Stimulated activated CD4-positive, alpha-beta T cell treated with anti-CD3 and anti-CD28 coated beads, TNF-alpha, amount 100 ng/mL, for 4 hours (primary cell): ENCODE measurements at places on chromosomes 6 and 20.

DNA sequence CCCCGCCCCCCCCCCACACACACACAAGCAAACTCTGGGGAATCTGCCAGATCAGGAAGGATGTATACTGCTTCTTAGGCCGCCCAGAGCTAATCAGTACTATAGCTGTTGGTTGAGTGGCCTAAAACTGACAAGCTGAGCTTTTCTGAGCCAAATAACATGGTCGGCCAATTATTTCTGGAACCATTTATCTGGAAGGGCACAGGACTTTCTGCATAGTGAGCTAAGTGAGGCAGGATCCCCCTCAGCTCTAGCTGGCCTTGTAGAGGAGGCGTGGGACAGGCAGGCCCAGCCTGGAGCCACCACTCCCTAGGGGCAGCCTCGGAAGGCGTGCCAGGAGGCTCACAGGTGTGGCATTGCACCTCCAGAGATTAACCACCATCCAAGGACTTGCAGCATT, 200.1 kb downstream of the TMEM242 start:
- no peak for DNase-seq

DNA sequence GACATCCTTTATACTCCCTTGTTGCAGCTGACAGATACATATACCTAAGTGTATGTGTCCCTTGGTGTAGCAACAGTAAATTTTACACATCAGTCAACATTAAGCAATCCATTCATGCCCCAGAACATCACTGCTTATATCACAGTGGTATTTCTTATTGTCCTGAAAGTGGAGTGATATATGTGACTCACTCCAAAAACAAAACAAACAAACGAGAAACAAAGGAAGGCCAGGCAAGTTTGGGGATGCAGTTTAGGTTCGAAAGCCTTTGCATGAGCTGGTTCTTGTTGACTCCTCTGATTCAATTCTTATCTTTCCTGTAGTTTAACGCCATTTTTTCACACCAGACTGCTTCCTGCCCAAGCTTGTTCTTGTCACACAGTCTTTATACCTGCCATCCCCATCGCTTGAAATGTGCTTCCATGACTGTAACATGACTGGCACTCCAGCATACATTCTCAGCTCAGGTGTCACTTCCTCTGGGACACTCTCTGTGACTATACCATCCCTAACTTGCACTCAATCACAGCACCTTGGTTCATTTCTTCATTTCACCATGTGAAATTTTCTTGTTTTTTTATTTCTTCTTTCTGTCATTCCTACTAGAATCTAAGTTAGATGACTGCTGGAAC, 125.0 kb upstream of the TSHZ2 start:
- DNase-seq, result no peak

GRCh38 chr6:90179190-90180169, 117.2 kb downstream of the BACH2 start:
- DNase-seq, result no peak

DNA sequence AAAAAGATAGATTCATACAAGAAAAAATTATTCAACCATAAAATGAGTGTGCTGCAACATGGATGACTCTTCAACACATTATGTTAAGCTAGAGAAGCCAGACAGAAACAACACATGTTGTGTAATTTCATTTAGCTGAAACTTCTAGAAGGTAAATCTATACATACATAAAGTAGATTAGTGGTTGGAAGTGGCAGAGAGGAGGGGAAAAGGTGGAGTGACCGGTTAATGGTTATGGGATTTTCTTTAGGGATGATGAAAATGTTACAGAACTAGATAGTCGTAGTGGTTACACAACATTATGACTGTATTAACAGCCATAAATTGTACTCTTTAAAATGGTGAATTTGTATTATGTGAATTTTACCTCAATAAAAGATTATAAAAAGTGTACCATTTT, 304.1 kb upstream of the SLC35B3 start:
- no peak for DNase-seq

GRCh38 chr6:100177956-100178355, 183.9 kb upstream of the MCHR2 start:
- no peak for DNase-seq

DNA sequence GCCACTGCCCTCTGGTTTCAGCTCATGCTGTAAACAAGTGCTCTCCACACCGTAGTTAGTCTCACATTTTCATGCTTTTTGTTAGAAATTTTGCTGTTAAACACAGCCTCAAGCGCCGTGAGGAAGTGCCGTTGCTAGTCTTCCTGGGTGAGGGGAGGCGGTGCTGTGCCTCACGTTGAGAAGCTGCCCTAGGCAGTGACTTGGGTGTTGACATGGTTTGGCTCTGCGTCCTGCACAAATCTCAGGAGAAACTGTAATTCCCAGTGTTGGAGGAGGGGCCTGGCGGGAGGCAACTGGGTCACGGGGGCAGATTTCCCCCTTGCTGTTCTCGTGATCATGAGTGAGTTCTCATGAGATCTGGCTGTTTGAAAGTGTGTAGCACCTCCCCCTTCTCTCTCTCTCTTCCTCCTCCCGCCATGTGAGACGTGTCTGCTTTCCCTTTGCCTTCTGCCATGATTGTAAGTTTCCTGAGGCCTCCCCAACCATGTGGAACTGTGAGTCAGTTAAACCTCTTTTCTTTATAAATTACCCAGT, 95.8 kb downstream of the ERMARD start:
- no peak for DNase-seq

GRCh38 chr6:118683881-118684872, 32.8 kb upstream of the CEP85L start:
- no peak for DNase-seq

- no peak for DNase-seq
These were observed 1.4 kb downstream of the NNAT start for GRCh38 chr20:37522260-37523011.

- DNase-seq, result no peak
These were observed 59.2 kb downstream of the ZDHHC14 start for GRCh38 chr6:157440171-157440570.

- DNase-seq, result no peak
These were observed 36.4 kb downstream of the ELOVL5 start for GRCh38 chr6:53312355-53312754.

DNA sequence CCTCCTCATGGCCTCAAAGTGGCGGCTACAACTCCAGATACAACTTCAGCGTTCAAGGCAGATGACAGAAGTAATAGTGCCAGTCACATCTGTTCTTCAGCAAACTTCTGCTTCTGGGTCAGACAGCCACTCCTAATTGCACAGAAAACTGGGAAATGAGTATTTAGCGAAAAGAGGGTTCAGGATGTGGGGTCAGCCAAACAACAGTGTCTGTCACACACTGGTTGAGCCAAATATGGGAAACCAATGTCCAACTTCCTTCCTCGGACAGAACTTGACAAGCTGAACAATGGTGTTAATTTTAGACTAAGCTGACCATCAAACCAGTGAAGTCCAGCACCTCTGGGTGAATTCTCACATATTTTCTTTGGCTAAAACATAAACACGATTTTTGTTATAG, 22.1 kb downstream of the NUDT3 start:
- no peak for DNase-seq

DNA sequence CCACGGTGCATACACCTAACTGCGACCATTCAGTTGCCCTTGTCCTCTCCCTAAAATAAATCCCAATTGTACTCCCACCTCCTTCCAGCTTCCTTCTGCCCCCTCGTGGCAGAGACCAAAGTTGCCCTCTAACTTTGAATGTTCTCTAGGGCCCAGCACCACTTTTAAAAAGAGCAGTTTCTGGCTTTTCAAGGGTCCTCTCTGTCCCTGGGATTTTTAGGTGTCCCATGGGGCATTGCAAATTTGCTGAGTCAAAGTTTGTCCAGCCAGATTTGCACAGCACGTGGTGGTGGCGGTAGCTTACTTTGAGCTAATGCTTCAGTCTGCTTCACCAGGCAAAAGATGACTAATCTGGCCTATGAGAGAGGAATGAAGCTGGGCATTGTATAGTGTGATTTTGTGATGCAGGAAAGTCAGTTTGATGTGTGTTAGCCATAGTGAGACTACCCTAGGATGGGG, 100.2 kb downstream of the PERP start:
- no peak for DNase-seq

- DNase-seq, result peak; percentile 67
These were observed 53.1 kb upstream of the FAM83D start for GRCh38 chr20:38873050-38873581.

DNA sequence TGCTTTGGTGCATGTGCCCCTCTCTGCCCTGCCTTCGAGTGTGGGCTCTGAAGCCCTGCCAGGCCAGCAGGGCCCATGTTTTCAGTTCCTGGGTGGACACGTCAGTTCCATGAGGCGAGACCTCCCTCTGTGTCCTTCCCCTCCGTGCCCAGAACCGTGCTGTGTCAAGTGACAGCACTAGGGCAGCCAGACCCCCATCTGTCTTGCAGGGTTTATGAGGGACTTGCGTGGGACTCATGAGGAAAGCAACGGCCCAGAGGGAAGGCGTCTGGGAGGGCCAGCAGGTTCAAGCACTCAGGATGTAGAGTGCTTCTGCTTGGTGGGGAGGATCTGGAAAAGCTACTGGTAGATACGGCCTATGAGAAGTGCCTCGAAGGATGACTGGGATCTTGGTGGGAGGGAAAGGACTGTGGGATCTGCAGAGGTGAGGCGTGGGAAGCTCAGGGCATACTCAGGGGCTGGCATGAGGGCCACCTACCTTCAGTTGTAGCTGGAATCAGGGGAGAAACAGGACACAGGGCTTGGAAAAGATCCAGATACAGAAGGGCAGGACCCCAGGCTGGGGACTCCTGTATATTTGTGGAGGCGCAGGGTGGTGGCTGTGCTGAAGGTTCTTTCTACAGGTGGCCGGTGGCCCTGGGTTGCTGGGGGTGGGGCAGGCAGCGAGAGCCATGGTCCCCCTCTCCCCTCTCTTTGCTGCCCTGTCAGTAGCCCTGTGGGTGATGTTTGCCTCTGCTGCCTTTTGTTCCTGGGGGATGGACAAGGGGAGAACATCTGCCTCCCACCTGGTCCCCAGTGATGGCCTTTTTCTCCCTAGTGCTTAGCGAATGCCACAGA, 5.5 kb downstream of the NPEPL1 start:
- no peak for DNase-seq

DNA sequence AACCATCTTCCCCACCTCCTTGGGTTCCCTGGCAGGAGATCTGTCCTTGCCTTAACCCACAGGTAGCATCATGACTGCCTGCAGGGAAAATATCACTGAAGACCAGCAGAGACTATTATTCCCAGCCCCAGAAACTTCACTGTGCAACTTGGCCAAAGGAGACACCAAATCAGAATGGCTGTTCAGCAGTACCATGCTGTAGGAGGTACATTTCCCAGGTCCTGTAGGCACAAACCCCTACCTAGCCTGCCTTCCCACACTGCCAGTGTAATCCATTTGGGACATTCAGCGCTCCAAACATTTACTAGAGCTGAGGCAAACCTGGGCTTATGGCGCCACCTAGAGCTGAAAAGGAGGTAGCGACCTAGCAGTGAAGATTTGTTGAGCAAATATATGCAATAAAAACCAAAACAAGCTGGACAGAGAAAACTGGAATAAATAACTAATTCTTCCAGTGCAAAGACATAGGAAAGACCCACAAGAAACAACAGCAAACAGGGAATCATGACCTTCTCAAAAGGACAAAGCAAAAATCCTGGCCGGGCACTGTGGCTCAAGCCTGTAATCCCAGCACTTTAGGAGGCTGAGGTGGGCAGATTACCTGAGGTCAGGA, 60.3 kb downstream of the VTA1 start:
- DNase-seq, result no peak
